ENCODE measurements at places on chromosomes 1 and 21.

- no peak for DNase-seq
Observed at GRCh38 chr1:4396551-4396950, 257.9 kb upstream of the AJAP1 start.

DNA sequence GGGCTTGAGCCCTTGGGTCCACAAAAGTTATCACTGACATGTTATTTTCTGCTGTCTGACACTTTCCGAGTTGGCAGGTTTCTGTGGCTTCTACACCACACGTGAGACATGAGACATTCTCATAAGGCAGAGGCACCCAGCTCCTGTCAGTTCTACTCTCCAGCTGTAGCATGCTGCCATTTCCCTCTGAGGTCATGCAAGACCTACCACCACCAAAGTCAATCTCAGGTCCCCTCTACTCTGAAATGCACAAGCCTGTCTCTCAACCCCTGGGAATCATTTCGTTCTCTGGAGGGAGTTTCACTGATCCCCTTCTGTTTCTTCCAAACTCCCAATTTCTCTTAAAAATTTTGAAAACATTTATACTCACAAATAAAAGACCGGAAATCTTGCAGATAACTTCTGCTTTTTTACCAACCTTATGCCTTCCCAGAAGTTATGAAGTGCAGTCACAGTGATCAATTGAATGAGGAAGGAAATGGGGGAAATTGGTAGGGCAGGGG lies 39.5 kb upstream of the CR2 start:
- DNase-seq, result no peak

GRCh38 chr1:46768445-46768844 lies 30.4 kb upstream of the CYP4B1 start:
- no peak for DNase-seq

- DNase-seq, result no peak
Observed at GRCh38 chr1:66757722-66758240, 5.5 kb downstream of the DYNLT5 start.

GRCh38 chr1:172640111-172640510 lies 18.8 kb upstream of the FASLG start:
- no peak for DNase-seq

DNA sequence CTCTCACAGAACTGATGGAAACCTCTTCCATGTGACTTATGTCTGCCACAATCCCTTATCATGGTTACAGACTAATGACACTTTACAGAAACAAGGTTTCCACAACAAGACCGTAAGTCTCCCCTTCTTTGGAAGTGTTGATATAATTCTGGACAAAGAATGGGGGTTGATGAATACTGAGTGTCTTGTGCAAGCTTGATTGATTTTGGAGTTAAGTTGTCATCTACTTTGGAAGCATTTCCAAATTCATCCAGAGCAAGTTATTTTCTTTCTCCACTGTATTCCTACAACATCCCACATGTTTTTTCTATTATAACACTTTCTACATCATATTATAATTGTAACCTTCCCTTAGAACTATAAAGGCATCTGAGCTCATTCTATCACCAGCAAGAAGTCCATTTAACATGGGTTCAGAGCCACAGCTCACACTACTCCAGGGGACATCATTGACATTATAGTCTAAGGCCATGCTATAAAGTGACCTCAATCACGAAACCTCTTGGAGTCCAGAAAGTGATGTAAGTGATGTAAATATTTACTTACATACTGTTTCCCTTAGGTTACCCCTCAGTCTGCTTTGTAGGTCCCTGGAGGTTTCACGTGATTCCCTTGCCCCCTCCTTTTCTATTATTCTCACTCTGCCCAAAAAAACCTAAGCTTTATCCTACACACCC lies 125.7 kb upstream of the PBX1 start:
- DNase-seq, result no peak

GRCh38 chr1:158153179-158153578 lies 27.5 kb upstream of the CD1D start:
- DNase-seq, result no peak
